H9 (cell line): ENCODE measurements at places on chromosomes 5 and 9. TPM values are rescaled to one million over a fixed set of nuclear protein-coding genes. Genes with fewer than 3 reads are reported as not detected.
A peak's percentile ranks its signal among the peaks of the same experiment; 100 is the strongest.

- no peak overlapping the region for H3K27ac ChIP-seq
- no peak for DNase-seq
- H3K27me3 ChIP-seq: no peaks in the 10 kb centered on the region
- peaks cover 3% of the 10 kb centered on the region for H3K36me3 ChIP-seq
- no peak overlapping the region for H3K4me3 ChIP-seq
These were observed 50.4 kb downstream of the CERT1 start for GRCh38 chr5:75460942-75461610.

Gene TESK1
- 28.1 and 28.6 TPM in 2 replicates for total RNA-seq

Gene HSPB3
- total RNA-seq: not detected in 2 replicates

Gene FREM1
- 0.35 and 0.44 TPM in 2 replicates for total RNA-seq

- H3K27me3 ChIP-seq: no peaks in the 10 kb centered on the region
- no peak overlapping the region for H3K27ac ChIP-seq
- no peak for DNase-seq
- H3K36me3 ChIP-seq: no peaks in the 10 kb centered on the region
These were observed 1099.7 kb downstream of the DTWD2 start for GRCh38 chr5:117888688-117889087.

DNA sequence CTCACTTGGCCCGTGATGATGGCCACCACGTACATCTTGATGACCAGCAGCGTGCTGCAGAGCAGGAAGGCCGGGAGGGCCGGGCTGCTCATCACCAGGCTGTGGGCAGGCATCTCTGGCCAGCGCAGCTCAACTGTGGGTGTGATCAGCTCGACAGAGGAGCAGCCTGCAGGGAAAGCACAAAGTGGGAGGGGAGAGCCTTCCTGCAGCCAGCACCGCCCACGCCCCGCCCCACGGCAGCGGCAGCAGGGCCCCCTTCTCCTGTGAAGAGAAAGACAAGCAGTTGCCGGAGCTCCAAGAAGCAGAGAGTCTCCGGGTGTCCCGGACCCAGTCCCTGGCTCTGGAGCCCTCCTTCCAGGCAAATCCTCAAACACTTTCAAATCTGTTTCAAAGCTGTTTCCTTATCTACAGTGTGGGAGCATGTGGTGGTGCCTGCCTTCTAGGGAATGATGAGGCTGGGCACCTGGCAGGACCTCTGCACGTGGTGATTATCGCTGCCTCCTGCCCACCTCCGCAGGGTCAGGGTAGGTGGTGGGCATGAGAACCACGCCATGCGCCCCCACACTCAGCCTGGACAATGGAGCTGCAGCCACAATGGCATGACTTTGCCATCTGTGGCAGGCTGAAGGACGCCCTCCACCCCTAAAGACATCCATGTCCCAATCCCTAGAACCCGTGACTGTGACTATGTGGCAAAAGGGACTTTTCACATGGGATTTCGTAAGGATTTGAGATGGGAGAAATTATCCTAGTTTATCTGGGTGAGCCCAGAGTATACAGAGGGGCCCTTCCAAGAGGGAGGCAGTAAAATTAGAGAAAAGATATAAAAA, at the start of gene PTGES:
Gene PTGES (minus strand): TSS at position 143 of the 830 bp plus-strand sequence. CDS start 30 bp downstream, at position 113.
- H3K27me3 ChIP-seq: no peaks in the 10 kb centered on the region
- H3K36me3 ChIP-seq: no peaks in the 10 kb centered on the region
- peak within 1 kb of the TSS; percentile 61; the same call in 2 of the 3 replicates for H3K4me3 ChIP-seq

- peaks cover 4% of the 10 kb centered on the region; the same call in 1 of the 3 replicates for H3K36me3 ChIP-seq
- H3K4me3 ChIP-seq: no peak overlapping the region
- DNase-seq: no peak
- H3K4me1 ChIP-seq: no peaks in the 10 kb centered on the region
- no peaks in the 10 kb centered on the region for H3K27me3 ChIP-seq
These were observed 146.4 kb upstream of the TAS2R1 start for GRCh38 chr5:9776525-9776924.
